ENCODE measurements at places on chromosomes 4 and X.

- no peak for DNase-seq
Measured at GRCh38 chr4:151674804-151675391, 85.9 kb downstream of the GATB start.

- no peak for DNase-seq
Measured at GRCh38 chrX:105869701-105870100, 47.4 kb downstream of the NRK start.

GRCh38 chr4:179437962-179438361, 1995.7 kb upstream of the AGA start:
- DNase-seq, result no peak

DNA sequence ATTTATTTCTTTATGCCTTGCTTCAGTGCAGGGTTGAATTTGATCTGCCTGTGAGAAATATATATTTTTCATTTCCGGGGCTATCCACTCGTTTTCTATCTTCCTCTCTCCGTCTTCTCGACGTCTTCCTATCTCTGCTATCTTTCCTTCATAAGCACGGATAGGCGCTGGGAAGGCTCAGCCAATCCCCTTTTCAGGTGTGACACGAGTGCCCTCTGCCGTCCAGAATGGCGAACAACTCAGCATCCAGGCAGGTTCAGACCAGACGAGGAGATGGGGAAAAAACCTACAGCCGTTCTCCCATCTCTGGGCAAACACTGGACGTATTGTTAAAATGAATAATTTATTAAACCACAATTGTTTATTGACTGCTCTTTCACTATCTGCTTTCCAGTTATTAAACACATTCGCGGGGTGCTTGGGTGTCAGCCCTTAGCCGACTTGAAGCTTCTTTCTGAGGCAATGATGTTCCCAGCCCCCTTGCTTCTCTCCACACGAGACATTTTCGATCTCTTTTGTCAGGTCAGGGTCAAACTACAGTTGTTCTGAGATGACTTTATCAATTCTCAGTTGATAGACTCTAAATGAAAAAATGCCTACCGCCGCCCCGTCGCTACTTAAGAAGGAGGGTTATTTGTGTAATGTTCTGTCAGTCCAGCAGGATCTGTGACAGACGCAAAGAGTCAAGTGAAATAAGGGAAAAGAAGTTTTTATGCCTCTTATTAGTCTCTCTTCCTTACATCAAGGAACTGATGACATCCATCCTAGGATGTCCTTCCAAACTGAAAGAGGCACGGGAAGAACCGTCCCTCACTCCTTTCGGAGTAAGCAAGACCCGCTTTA, 96.3 kb upstream of the NOCT start:
- DNase-seq, result no peak

DNA sequence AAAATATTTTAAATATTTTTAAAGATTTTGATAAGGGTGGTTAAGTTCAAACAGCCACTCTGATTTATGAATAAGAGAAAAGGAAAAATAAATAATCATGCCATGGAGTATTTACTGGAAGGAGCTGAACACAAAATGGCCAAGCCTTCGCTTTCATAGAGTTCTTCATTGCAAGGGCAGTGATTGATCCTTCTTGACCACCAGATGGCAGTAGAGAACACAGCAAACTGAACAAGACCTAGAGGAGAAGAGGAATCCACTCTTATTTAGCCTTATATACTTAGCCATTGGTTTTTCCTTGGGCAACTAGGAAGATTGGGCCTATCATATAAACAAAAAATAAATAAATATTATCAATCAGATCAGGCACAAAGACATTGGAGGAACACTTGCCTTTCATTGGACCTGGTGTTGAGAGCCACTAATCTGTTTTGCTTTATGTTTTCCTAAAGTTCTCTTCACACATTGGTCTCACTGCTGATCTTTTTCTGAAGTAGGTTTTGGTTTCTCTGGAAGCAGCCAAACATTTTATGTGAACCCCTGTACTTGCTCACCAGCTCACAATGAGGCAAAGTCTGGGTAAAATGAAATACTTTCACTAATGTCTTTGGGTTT, 58.1 kb upstream of the PARM1 start:
- DNase-seq, result no peak

DNA sequence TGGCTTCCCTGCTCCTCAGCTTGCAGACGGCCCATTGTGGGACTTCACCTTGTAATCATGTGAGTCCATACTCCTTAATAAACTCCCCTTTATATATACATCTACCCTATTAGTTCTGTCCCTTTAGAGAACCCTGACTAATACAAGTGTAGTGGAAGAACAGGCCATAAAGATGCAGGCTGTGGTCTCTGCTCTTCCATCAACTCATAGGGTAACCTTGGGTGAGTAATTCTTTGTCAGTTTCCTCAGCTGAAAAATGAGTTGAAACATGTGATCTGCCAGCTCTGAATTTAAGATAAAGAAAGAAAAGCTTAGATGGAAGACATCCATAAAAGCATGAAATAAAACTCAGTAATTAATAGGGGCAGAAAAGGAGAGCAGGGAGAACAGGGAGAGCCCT, 103.6 kb downstream of the ENOX2 start:
- DNase-seq, result no peak

- no peak for DNase-seq
Measured at GRCh38 chr4:147408189-147408588, 72.7 kb upstream of the EDNRA start.

- DNase-seq, result no peak
Measured at GRCh38 chr4:94165256-94165655, 42.4 kb upstream of the SMARCAD1 start.

GRCh38 chr4:85370400-85371032, 104.4 kb upstream of the ARHGAP24 start:
- DNase-seq, result no peak

- no peak for DNase-seq
Measured at GRCh38 chr4:14404730-14405129, 597.6 kb upstream of the CPEB2 start.

GRCh38 chrX:63922221-63922620, 137.2 kb upstream of the ARHGEF9 start:
- no peak for DNase-seq

DNA sequence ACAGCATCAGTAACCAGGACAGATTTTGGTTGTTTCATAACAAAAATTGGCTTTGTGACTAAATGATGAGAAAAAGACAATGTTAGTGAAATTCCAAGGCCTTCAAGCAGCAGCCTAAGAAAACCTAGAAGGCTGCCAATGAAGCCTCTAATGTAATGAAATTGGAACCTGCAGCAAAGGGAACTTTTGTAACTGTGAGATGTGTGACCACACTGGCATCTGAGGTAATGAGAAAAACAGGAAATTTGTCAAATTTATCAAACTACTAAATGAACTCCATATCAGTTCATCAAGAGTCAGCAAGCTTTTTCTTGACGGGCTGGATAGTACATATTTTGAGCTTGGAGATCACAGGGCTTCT, 30.4 kb upstream of the EMCN start:
- no peak for DNase-seq

DNA sequence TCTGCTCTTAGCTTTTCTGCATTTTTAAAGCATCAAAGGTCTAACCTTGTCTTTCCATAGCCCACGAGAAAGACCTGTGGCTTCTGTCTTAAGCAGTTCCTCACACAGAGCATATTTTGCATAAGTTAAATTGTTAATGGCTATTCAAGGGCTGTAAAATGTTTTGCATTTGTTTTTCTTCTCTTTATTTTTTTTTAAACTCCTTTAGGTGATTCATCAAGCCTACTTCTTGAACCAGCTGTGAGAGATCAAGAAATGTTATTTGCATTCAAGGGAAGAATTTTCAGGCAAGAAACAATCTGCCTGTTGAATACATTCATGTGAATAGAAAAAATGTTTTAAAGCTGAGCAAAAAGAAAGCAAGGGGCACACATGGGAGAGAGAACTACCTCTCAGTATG, 423.8 kb upstream of the FRG1 start:
- no peak for DNase-seq

DNA sequence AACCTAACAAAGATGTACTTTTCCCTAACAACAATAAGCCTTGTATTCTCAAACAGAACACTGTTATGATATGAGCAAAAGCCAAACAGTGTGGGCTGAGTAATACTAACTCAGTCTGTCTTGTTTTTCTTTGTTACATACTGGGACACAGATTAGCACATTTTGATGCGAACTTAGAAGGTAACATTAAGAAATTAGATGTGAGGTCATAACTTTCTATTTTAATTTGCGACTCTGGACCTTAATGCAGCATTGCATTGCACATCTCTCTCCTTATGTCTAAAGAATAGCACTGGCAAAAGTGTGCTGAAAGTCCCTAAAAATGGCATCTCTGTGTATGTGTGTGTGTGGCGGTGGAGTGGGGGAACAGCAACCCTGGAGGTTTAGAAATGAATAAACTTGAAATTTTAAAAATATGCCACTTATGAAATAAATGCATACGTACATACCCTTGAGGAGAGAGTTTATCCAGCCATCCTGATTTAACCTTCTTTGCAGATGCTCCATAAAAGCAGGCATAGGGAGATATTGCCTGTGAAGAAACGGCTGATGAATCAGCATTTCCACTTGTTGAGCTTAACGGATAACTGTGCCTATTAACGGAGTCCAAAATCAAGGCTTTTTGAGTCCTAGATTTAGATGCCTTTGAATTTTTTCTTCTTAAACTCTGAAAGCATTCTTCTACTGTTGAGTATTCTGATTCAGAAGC, 34.2 kb downstream of the ARAP2 start:
- DNase-seq, result no peak

GRCh38 chr4:114481856-114482255, 116.8 kb upstream of the UGT8 start:
- no peak for DNase-seq

- no peak for DNase-seq
Measured at GRCh38 chrX:121179972-121180371, 132.6 kb downstream of the GLUD2 start.

DNA sequence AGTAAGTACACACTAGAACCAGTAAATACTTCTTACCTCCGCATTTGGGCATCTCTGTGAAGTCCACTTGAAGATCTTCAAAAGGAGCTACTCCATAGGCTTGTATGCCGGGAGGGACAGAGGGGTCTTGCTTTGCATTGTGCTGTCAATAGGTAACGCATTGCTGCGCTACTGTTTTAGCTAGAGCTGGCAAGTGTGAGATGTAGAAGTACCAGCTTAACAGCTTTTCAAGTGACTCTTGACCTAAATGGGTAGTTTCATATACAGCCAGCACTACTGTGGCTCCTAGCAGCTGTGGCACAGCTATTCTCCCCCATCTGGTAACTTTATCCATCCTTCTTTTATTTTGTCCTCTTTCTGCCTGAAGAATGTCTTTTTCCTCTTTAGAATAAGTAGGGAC, 205.3 kb upstream of the KLF8 start:
- DNase-seq, result no peak

- DNase-seq, result no peak
Measured at GRCh38 chr4:112813790-112814189, 176.8 kb downstream of the LARP7 start.

DNA sequence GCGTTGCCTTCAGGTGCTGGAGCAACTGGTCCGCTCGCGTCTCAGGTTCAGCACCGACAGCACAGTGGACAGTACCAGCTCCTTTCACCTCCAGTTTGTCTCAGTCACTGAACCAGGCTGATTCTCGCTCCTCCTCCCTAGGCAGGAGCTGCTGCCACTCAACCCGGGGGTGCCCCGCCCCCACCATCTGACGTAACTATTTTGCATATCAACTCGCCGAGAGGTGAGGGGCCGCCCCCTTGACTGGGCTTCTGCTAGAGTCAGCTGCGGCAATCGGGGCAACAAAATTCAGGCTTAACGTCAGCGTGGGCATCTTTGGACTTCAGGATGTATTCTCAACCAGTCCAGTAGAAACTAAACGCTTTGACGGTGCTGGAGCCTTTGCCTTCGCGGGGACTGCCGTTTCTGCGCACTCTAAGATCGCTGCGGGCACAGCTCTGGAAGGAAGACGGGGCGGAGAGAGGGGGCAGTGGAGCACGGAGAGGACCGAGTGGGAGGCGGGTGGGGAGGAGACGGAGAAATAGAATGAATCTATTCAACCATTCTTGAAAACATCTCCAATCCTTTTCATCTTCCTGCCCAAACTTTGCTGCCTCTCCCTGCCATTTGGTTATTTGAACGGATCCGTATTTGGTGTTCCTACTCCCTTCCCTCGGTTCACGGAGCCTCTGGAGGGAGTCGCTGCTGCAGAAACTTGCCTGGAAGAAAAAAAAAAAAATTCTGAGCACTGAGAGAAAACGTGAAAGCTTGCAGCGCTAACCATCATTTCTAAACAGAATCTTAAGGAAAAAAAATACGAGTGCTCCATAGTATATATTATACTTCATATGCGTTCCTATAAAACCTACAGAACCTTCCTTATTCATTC, at the start of gene FSTL5:
TSS of gene FSTL5 (minus strand) at position 109 of the 868 bp plus-strand sequence. CDS start 52,604 bp downstream, outside the sequence.
- no peak for DNase-seq

- DNase-seq, result no peak
Measured at GRCh38 chr4:185741795-185742194, 70.2 kb downstream of the SORBS2 start.

DNA sequence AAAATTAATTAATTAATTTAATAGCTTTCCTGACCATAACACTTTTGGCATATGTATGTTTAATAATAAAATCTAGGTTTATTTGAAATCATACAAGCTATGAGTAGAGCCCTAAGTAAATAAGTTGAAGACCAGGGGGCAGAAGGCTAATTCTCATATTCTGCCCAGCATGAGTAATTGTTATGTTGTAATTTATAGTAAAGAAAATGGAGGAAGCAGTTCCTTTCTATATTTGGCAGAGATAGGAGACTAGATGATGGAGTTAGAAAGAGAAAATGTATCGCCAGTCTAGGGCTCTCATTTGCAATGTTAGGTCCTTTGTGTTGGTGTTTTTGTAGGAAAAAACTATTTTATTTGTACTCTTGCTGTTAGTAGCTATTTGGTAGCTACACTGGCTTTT, 89.1 kb downstream of the FNIP2 start:
- no peak for DNase-seq

DNA sequence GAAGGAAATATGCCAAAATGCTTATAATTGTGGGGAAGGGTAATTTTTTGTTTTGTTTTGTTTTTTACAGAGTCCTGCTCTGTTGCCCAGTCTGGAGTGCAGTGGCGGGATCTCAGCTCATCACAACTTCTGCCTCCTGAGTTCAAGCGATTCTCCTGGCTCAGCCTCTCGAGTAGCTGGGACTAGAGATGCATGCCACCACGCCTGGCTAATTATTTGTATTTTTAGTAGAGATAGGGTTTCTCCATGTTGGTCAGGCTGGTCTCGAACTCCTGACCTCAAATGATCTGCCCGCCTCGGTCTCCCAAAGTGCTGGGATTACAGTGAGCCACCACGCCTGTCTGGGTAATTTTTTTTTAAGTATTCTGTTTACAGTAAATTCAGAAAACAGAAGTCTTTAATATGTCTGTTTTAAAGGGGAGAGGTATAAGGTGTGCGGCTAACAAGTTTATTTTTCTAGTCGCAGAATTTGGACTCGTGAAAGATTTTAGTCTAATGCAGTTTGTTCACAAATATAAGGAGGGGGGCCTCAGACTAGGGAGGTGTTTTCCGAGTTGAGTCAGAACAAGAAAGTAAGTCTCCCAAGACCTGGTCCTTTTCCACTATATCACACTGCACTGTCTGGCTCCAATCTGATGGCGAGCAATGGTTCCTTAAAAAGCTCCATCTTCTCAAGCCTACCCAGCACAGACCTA, 1.5 kb downstream of the ACSL1 start:
- DNase-seq, result no peak

- no peak for DNase-seq
Measured at GRCh38 chrX:10983526-10983925, 127.6 kb upstream of the HCCS start.
